Mesothelial cell of epicardium (in vitro differentiated cells): ENCODE measurements at places on chromosomes 3 and 15.
A peak's percentile ranks its signal among the peaks of the same experiment; 100 is the strongest.

- no peak for DNase-seq
Observed at GRCh38 chr3:17664923-17665322, 77.5 kb downstream of the TBC1D5 start.

DNA sequence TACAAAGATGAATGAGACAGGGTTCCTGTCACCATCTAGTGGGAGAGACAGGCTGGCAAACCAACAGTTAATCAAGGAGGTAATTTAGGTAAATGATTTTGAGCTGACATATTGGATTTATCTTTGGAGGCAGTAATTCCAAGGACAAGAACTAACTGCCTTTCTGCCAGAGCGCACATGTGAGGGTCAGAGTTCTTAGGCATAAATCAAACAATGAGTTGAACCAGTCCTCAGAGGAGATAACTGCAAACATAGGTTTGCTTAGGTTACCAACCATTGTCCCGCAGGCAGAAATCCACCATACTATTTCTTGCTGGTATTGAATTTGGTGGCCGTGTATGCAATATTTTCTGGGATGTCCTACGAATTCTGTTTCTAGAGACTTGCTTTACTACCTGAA, 14.2 kb upstream of the PPP1R2 start:
- H3K27ac ChIP-seq: no peak overlapping the region
- H3K4me1 ChIP-seq: peaks cover 9% of the 10 kb centered on the region
- DNase-seq: no peak
- no peak overlapping the region for H3K4me3 ChIP-seq
- H3K27me3 ChIP-seq: peaks cover 15% of the 10 kb centered on the region

GRCh38 chr3:127480196-127480954, 110.2 kb downstream of the TPRA1 start:
- no peak overlapping the region for H3K27ac ChIP-seq
- DNase-seq: no peak
- H3K4me3 ChIP-seq: no peak overlapping the region
- peaks cover 14% of the 10 kb centered on the region for H3K27me3 ChIP-seq
- no peaks in the 10 kb centered on the region for H3K36me3 ChIP-seq
- H3K4me1 ChIP-seq: peaks cover 9% of the 10 kb centered on the region

- H3K36me3 ChIP-seq: no peaks in the 10 kb centered on the region
- peak overlapping the region; percentile 44 for H3K27ac ChIP-seq
- no peak overlapping the region for H3K4me3 ChIP-seq
- peaks cover 6% of the 10 kb centered on the region for H3K27me3 ChIP-seq
- DNase-seq: no peak
Observed at GRCh38 chr3:16482770-16483531, 30.5 kb downstream of the RFTN1 start.

DNA sequence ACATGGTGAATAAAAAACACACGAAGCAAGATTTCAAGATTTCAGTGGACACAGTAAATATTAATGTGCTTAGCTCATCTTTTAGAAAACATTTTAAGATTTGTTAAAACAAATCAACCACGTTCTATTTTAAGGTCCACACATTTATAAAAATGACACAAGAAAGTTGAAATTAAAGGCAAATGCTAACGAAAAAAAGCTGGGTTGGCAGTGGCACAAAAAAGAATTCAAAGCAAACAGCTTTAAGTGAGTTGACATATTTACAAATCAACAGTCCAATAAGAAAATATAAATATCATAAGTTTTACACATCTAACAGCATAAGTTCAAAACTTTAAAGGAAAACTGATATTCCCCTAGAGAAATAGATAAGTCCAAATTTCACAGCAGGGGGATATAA, 430.4 kb upstream of the CCDC54 start:
- no peak for DNase-seq
- no peaks in the 10 kb centered on the region for H3K27me3 ChIP-seq

- no peaks in the 10 kb centered on the region for H3K4me1 ChIP-seq
- H3K27me3 ChIP-seq: no peaks in the 10 kb centered on the region
- no peak overlapping the region for H3K27ac ChIP-seq
- H3K4me3 ChIP-seq: no peak overlapping the region
- DNase-seq: no peak
Observed at GRCh38 chr3:100416863-100417262, 15.5 kb downstream of the LNP1 start.

DNA sequence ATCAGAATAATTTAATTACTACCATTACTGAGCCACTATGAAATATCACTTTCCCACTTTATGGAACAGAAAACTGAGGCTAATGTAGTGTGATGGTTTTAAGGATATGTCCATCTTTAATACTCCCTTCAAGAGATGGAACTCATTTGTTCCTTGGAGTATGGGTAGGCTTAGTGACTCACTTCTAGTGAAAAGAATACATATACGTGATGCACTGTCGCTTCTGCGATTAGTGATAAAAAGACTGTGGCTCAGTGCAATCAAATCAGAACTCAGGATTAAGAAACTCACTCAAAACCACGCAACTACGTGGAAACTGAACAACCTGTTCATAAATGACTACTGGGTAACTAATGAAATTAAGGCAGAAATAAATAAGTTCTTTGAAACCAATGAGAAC, 216.6 kb downstream of the SUCLG2 start:
- no peak overlapping the region for H3K4me3 ChIP-seq
- peaks cover 6% of the 10 kb centered on the region for H3K4me1 ChIP-seq
- no peak overlapping the region for H3K27ac ChIP-seq
- no peaks in the 10 kb centered on the region for H3K27me3 ChIP-seq

DNA sequence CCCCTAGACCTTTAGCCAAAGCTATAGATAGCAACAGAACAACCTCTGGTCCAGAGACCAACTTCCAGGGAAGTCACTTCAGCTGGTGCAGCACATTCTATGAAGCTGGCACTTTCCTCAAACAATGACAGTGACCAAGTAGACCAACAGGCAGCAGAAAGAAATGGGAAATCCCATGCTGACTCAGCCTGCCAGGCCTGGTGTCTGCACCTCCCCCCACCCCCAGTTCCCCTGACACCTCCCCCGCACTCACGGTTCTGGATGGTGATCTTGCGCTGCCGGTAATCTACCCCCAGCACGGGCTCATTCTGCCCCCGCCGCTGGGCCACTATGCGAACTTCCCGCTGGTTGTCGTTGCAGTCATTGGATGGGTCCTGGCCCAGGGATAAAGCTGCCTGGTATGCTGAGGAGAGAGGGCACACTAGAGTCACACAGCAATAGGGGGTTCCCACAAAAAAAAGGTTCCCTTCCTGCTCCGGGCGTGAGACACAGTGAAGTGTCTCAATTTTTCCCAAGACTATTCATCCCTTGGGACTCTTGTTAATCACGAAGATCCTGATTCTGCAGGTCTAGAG, 17.0 kb downstream of the ILDR1 start:
- H3K4me1 ChIP-seq: peaks cover 17% of the 10 kb centered on the region
- H3K27me3 ChIP-seq: no peaks in the 10 kb centered on the region
- H3K4me3 ChIP-seq: no peak overlapping the region

- peaks cover 5% of the 10 kb centered on the region for H3K27me3 ChIP-seq
- H3K36me3 ChIP-seq: no peaks in the 10 kb centered on the region
- H3K27ac ChIP-seq: peak overlapping the region; percentile 48
- peaks cover 27% of the 10 kb centered on the region for H3K4me1 ChIP-seq
- H3K4me3 ChIP-seq: no peak overlapping the region
Observed at GRCh38 chr3:147614210-147614609, 205.0 kb downstream of the ZIC1 start.

GRCh38 chr3:49570028-49570654, 15.9 kb downstream of the BSN start:
- no peaks in the 10 kb centered on the region for H3K4me1 ChIP-seq
- H3K36me3 ChIP-seq: no peaks in the 10 kb centered on the region
- H3K4me3 ChIP-seq: no peak overlapping the region

- peak overlapping the region; percentile 91 for H3K4me3 ChIP-seq
- H3K27ac ChIP-seq: peak overlapping the region; percentile 91
- peaks cover 58% of the 10 kb centered on the region for H3K4me1 ChIP-seq
- H3K36me3 ChIP-seq: no peaks in the 10 kb centered on the region
- no peak for DNase-seq
Observed at GRCh38 chr3:58492494-58492905, 604 bp downstream of the KCTD6 start.

DNA sequence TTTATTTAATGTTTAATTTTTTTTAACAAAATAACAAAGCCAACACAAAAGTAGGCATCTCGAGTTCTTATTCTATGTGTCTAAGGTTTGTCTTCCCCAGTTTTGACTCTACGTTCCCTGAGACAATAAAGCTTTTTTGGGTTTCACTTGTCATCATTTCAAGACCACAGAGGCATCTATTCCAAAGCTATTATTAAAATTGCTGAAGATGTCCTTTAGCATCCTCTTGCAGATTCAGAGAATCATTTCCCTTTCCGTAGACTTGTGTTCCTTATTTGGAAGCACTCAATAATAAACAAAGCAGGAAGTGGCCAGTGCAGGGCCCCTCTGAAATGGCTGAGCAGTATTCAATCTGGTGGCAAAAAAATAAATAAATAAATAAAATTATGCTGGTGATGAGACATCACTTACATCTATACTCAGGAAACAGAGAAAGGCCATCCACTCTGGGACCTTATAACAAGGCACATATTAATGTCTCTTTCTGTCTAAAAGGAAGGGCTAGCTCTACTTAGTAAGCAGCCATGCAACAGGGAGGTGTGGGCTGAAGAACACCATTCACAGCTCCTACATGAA, 362.3 kb downstream of the WDR72 start:
- peaks cover 1% of the 10 kb centered on the region for H3K27me3 ChIP-seq
- no peak overlapping the region for H3K27ac ChIP-seq
- no peak overlapping the region for H3K4me3 ChIP-seq
- DNase-seq: no peak

DNA sequence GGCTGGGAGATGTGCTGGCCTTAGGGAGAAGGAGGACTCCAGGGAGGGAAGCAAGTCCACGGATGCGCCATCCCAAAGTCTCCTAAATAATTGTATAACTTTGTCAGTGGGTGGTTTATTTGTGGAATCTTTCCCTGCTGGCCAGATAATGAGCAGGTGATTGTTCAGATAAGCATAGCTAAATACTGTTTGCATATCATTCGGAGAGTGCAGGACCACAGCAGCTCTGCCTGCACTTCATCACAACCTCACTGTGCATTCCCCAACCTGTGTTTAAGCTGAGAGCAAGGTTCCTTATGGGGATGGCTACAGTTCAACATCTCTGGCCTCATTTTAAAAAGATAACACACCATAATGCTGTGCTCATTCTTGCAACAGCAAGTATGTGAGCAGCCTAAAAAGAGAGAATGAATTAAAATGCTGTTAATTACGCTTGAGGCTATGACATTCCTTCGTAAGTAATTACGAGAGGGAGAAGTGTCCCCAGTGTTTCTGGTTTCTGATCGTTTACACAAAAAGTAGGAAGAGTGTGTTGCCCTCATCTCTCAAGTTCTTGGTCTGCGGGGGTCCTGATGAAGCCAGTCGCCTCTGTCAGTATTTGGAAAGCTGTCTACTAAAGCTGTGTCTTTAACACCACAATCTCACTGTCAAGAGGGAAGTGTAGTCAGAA, 272.0 kb upstream of the RORA start:
- no peak for DNase-seq
- peaks cover 9% of the 10 kb centered on the region for H3K27me3 ChIP-seq
- H3K36me3 ChIP-seq: no peaks in the 10 kb centered on the region
- no peak overlapping the region for H3K4me3 ChIP-seq

GRCh38 chr15:76340198-76340802, 3.7 kb downstream of the ISL2 start:
- H3K36me3 ChIP-seq: no peaks in the 10 kb centered on the region
- peaks cover 93% of the 10 kb centered on the region for H3K27me3 ChIP-seq
- H3K4me1 ChIP-seq: peaks cover 50% of the 10 kb centered on the region
- H3K4me3 ChIP-seq: peak overlapping the region; percentile 59
- DNase-seq: no peak

DNA sequence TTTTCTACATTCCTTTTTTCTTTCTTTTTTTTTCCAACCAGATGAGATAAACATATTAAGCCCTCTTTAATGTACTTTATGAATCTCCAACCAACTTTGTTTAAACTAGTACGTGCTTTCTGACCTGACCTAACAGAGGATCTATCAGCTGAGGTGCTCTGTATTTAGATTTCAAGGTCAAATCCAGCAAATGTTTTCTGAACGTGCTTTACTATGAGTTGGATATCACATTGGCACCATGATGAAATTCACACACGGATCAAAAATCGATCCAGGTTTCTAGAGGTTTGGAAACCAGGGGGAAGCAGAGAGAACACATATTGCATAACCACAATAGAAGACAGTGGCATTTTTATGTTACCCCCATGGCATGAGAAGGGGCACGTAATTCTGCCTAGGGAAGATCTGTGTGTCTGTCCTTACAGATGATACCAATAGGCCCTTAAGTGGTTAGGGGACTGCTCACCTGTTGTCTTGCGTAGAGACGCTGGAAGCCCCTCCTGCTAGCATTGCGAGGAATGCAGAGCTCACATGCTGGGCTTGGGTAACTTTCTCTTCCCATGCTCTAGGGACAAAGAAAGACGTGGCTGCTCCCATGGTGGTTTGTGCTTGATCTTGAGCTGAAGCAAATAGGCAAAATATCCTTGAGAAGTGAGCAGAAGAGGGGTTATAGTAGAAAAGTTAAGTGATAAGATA, 59.3 kb upstream of the ABHD10 start:
- no peak overlapping the region for H3K27ac ChIP-seq
- no peak overlapping the region for H3K4me3 ChIP-seq
- H3K36me3 ChIP-seq: peaks cover 34% of the 10 kb centered on the region
- H3K27me3 ChIP-seq: no peaks in the 10 kb centered on the region
- H3K4me1 ChIP-seq: peaks cover 8% of the 10 kb centered on the region

DNA sequence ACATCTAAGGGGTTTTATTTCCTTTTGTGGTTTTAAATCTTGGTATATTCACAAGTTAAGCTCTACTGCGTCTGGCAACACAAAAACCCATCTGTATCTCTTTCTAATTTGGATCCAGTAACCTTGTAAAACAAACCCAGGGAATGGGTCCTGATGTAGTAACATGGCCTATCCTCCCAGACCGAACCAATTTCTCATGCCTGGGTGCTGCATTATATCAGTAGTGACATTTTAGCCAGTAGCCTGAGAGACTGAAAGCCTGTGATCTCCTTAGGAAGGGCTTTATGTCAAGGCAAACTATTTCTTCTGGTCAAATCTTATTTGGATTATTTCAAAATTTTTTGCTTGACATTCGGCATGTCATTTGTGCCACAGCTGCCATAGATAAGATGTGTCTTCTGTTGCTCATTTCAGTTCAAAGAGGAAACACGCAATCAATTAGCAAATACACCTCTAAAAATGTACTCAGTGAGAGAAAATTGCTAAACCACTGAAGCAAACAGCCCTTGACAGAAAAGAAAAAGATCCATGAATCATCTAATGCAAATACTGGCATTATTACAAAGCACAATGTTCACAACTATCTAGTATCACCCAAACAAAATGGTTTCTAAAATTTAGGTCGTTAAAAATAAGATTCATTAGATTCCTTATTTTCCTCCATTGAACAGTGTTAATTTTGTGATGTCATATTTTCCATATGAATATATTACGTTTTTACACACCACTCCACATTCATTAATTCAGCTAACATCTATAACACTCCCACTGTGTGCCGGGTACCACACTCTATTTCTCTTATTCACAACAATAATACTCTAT, 4.0 kb downstream of the NPTN start:
- no peaks in the 10 kb centered on the region for H3K27me3 ChIP-seq
- H3K4me3 ChIP-seq: no peak overlapping the region
- peak overlapping the region; percentile 38 for H3K27ac ChIP-seq
- peaks cover 61% of the 10 kb centered on the region for H3K4me1 ChIP-seq
- H3K36me3 ChIP-seq: no peaks in the 10 kb centered on the region
- no peak for DNase-seq

GRCh38 chr3:100019719-100020118, 94.6 kb downstream of the FILIP1L start:
- no peak for DNase-seq
- no peaks in the 10 kb centered on the region for H3K27me3 ChIP-seq
- H3K27ac ChIP-seq: peak overlapping the region; percentile 78
- peaks cover 5% of the 10 kb centered on the region for H3K36me3 ChIP-seq
- no peak overlapping the region for H3K4me3 ChIP-seq

- peaks cover 4% of the 10 kb centered on the region for H3K27me3 ChIP-seq
- no peak overlapping the region for H3K4me3 ChIP-seq
- peaks cover 15% of the 10 kb centered on the region for H3K4me1 ChIP-seq
- H3K36me3 ChIP-seq: no peaks in the 10 kb centered on the region
Observed at GRCh38 chr3:5423076-5423475, 235.6 kb downstream of the EDEM1 start.
